ENCODE measurements at places on chromosomes 13 and 19.

DNA sequence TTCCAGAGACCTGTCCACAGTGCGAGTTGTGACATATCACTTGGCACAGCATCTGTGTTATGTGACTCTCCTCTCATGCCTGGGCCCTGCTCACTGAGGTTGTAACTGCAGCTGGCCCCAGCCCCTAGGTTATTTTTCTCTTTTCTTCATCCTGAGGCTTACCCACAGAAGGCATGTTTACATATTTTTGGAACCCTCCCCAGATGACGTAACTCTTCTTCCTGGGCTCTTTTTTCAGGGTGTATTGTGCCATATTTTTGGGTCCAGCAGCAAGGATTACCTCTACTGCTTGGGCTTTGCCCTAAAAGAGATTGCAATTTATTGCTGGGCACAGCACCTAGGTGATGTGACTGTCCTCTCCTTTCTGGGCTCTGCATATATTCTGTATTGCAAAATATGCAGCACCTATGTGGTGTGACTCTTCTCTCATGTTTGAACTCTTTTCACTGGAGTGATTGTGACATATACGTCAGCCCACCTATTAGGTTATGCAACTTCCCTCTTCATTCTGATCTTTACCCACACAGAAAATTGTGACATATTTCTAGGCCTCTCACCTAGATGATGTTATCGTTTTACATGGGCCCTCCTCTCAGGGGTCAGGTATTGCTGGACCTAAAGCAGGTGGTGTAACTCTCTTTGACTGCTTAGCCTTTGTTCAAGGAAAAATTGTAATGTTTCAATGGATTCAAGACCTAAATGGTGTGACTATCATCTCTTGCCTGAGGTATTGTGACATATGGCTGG, 64.5 kb upstream of the ZNF724 start:
- DNase-seq = no peak

GRCh38 chr13:69755101-69755500, 352.5 kb upstream of the ATXN8OS start:
- no peak for DNase-seq

DNA sequence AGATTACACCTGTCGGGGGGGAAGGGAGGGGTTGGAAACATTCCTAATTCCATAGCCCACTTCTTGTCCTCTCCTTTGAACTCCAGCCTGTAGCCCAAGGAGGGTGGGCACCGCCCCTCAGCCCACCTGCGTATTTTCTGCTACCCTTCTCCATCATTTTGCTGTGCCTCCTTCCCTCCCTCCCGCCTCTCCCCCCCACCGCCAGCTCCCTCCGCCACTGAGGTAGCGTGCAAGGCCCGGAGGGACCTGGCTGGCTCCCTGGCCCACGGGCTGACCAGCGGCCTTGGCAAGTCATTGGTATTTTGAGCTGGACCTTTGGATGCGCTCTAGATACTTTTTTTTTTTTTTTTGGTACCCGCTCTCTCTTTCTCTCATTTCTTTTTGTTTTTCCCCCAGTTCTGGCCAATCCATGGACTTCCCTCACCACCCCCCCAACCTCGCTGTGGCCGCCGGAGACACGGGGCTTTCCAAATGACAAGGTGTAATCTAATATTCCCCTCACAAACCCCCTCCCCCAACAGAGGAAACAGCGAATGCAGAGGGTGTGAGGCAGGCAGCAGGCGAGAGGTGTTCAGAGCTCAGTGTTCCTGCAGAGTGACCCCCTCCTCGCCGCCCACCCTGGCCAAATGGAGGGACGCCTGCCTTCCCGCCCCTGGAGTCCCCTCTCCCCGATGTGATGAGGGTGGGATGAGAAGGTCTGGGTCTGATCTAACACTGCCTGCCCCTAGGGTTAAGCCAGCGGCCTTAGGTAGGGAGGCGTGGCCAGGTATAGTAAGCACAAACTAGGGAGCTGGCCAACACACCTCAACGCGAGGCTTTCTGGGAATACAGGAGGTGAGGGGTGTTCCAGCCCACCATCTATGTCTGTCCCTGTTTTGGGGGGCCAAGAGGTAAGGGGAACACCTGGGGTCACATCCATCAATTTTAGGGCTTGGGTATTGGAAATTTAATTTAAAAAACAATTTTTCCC, 89.2 kb downstream of the PTPRS start:
- DNase-seq = no peak

DNA sequence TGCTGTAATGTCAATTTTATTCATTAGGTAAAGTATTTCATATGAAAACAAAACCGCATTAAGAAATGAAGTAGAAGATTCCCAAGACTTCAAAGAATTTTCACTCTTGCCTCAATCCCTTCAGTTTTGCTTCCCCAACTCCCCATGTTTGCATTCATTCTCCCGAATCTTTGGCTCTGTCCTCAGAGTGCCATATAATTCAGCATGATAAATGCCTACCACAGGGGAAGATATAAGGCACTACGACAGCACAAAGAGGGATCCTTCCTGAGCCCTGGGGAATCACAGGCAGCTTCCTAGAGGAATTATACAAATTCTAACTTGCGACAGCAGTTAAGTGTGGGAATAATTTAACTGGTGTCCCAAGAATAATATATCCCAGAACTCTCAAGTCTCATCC, 68.5 kb downstream of the TSC22D1 start:
- DNase-seq = no peak

DNA sequence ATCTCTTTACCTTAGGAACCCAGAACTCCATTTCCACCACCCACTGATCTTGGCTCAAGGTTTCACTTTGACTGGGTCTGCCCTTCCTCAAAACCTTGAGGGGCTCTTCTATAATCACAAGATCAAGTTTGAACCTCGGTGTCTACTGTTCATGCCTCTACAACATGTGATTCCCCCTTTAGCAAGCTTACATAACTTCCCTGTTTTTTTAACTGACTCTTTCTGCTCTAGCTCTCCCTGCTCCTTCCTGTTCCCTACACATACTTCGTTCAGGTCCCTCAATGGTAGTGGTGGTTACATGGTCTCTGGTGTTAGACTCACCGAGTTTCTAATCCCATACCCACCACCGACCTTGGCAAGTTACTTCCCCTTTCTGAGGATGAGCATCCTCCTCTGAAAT, 26.7 kb downstream of the CEACAM8 start:
- no peak for DNase-seq

- no peak for DNase-seq
These were observed 7.1 kb downstream of the MIDN start for GRCh38 chr19:1255186-1256161.

DNA sequence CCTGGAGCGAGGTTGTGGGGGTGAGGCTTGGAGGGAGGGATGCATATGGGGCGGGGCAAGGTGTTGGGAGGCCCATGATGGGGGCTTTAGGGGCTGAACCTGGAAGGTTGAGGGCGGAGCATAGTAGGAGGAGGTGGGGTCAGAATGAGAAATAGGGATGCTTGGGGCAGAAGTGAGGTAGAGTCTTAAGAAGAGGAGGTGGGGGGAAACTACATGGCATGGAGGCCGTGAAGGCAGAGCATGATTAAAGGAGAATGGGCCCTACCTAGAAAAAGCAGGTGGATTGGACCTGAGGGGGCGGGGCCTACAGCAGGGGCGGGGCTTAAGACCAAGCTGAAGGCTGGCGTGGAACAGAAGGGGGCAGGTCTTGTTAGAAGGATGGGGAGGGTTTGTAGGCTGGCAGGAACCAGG, 799 bp downstream of the NR1H2 start:
- no peak for DNase-seq

DNA sequence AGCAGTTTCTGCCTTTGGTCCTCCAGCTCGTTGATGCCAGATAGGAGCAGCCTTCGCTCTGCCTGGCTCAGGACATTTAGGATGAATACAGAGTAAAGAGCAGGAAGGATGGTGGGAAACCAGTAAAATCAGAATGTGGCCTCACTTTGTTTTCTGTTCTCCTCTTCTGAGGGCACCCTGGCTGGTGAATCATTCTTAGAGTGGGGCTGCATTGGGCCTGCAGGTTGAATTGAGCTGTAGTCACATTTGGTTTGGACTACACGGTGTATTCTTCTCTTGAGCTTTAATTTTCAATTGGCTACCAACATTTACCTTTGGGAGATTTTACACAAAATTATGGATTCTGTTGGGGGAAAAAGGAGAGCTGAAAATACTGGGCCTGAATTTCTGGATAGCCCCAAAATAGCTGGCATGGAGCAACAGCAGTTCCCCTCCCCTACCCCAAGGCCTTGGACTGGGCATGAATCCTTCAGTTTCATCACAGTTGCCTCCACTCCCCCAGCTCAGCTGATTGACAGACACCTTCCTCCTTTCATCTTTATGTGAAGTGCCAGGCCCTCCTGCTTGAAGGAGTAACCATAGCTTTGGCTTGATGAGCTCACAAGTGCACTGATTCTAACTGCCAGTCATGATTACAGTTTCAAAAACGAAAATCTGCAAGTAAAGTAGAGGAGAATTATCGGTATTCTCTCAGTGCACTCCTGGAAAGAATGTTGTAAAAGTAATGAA, 24.3 kb downstream of the ERCC5 start:
- no peak for DNase-seq

DNA sequence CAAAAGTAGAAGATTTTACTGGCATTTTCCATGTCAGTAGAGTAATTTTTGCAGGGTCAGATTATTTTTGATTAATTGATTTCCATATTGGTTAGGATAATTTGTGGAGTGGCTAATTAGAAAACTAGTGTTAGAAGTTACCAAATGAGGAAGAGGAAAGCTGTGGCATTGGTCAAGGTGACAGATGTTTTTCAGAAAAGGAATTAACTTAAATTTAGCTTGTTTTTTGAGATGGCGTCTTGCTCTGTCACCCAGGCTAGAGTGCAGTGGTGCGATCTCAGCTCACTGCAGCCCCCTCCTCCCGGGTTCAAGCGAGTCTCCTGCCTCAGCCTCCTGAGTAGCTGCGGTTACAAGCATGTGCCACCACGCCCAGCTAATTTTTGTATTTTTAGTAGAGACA, 28.8 kb downstream of the LSM14A start:
- DNase-seq = no peak

GRCh38 chr19:28596561-28597071, 616.3 kb downstream of the UQCRFS1 start:
- DNase-seq = no peak

- DNase-seq = no peak
These were observed 5.8 kb upstream of the PEAK3 start for GRCh38 chr19:2287585-2288337.

GRCh38 chr13:109971006-109971405, 184.6 kb upstream of the IRS2 start:
- no peak for DNase-seq

Measured in HS-5 (cell line).